Mesenteric fat pad (tissue), 1 donor: ENCODE measurements at places on chromosomes 12 and 14. TPM values are rescaled to one million over a fixed set of nuclear protein-coding genes. Genes with fewer than 3 reads are reported as not detected.
A peak's percentile ranks its signal among the peaks of the same experiment; 100 is the strongest.

The CLEC2B gene
- total RNA-seq: 17.1 TPM

The PLEKHD1 gene
- total RNA-seq: 0.19 TPM

The PAX9 gene
- total RNA-seq: not detected

The GPRC5A gene
- 41.5 TPM for total RNA-seq

The PRDM4 gene
- total RNA-seq: 28.6 TPM

The ZC2HC1C gene
- total RNA-seq: 3.1 TPM

DNA sequence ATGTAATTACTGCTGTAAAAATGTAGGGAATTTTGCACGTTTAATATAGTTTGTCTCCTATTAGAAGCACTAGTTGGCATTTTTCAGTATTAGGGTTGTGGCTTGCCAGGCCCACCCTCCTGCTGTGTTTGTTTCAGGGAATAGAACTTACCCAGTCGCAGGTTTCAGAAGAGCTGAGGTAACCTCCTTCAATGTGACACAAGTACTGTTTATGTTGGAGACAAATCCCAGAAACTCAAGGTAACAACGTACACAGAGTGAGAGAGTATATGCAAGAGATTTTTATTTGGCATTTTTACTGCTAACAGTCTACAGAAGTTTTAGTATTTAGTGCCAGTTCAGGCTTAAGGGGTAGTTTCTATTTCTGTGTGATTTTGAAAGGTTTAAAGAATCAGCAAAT lies 284.3 kb downstream of the RAD51B start:
- no peak for DNase-seq

DNA sequence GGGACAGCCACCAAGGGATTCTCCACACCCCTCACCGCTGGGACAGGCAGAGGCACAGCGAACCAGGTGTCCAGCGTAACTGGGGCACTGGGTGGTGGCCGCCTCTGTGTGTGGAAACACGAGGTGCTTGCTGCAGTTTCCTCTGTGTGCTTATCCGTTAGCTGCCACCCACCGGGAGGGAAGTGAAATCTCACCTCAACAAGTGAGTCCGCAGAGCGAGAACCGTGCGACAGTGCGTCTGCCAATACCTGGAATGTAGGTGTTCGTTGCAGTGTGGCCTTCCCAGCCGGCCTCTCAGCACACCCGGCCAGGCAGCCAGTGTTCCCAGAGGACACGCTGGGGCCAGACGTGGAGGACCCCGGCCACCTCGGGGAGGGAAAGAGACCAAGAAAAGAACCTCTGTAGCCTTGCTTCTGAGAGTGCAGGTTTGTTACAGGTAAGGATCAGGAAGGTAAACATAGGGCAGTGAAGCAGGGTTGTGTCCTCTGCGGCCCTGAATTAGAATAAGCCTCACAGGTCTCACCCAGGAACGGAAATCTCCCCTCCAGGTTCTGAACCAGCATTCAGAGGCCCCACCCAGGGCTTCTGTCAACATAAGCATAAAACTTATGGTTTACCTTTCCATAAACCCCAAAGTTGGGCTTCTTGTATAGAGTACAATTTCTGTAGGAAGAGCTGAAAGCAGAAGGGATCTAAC lies 1.5 kb downstream of the BCL2L14 start:
- DNase-seq: no peak

- DNase-seq: no peak
These were observed 117.6 kb downstream of the EFCAB11 start for GRCh38 chr14:89836830-89837469.

GRCh38 chr14:28681681-28682080 lies 84.9 kb upstream of the FOXG1 start:
- no peak for DNase-seq

DNA sequence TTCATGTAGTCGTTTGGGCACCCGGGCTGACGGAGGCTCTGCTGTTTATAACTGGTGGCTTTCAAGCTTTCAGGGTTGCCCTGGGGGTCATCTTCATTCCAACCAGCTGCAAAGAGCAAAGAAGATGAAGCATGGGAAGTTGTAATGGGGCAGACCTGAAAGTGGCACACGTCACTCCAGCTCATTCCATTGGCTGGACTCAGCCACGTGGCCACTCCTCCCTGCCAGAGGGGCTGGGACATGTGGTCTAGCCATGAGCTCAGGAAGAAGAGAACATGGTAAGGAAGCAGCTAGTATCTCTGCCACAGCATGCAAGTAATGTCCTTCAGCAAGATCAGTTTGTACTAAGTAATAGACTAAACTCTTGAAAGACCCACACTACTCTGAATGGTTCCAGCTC lies 51.7 kb upstream of the FERMT2 start:
- no peak for DNase-seq

DNA sequence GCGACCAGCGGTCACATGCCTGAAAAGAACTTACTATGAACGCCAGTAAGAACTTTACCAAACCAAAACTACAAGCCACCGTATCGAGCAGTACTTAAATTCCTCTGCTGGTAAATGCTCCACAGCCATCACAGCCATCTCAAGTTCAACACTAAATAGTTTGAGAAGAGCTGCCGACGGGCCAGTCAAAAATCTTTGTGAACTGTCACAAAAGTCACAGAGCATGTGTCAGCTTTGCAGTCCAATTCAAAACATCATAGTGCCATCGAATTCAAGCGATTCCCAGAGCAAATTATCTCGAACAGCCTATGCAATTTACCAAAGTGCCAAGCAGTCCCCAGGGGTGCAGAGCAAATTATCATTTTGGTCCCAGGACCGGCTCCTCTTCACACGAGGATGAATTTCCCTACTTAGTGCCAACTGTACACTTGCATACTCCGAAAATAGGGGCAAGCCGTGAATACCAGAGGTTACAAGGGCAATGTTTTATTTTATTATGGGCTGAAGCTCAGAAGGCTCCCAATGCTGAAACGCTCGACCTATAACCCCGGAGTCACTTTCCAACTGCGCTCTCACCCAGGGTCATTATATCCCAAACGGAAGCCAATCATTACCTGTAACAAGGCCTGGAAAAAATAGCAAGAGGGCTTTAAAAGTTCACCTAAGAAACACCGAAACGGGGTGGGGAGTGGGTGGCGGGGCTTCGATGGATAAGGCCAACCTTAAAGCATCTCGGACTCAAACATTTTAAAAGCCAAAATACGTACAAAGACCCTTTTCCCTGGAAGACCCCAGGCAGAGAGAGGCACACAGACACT lies 1.1 kb downstream of the LRP6 start:
- DNase-seq: peak; percentile 69

- no peak for DNase-seq
These were observed 37.5 kb upstream of the DAAM1 start for GRCh38 chr14:59150990-59151389.

- DNase-seq: no peak
These were observed 159.4 kb downstream of the EPS8 start for GRCh38 chr12:15629761-15630160.
